Stimulated activated effector memory CD8-positive, alpha-beta T cell treated with anti-CD3 and anti-CD28 coated beads, Interleukin-12 subunit alpha, Interleukin-12 subunit beta, amount 100 ng/mL, for 72 hours (primary cell): ENCODE measurements at places on chromosomes 3 and 15.

GRCh38 chr3:196901768-196902167, 34.0 kb downstream of the SENP5 start:
- no peak for DNase-seq

- DNase-seq: no peak
Observed at GRCh38 chr3:143896486-143896885, 48.2 kb upstream of the SLC9A9 start.

GRCh38 chr3:184160456-184160855, 5.3 kb downstream of the DVL3 start:
- DNase-seq: no peak

- DNase-seq: no peak
Observed at GRCh38 chr3:36065321-36065720, 315.0 kb upstream of the STAC start.

DNA sequence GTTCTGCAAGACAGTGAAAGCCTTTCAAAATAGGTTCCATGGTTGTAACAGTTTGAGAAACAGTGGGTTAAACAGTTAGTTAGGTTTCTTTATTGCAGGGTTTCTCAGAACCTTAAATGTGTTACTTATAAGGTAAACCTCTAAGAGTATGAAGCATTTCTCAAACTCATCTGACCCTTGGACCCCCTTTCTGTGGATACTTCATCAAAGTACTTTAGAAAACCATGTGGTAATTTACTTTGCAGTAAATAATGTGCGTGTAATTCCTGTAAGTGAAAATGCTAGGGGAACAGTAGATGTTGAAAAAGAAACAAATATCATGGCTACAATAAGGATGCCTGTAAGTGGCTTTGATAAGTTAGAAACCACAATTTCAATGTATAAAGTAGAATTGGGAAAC, 354.6 kb upstream of the RARB start:
- DNase-seq: no peak

- no peak for DNase-seq
Observed at GRCh38 chr3:142240708-142241107, 15.3 kb upstream of the GK5 start.

- no peak for DNase-seq
Observed at GRCh38 chr15:60961541-60962485, 267.3 kb downstream of the RORA start.

GRCh38 chr3:54213907-54214306, 91.6 kb downstream of the CACNA2D3 start:
- DNase-seq: no peak

- DNase-seq: no peak
Observed at GRCh38 chr3:134323966-134324962, 50.0 kb downstream of the AMOTL2 start.
